Natural killer cell treated with Interleukin-12 subunit alpha and Interleukin-12 subunit beta and Interleukin-15 and Interleukin-18, amount 100 ng/mL, for 72 hours (primary cell): ENCODE measurements at places on chromosomes 12 and 14.

GRCh38 chr12:120224304-120225199 is 23.6 kb upstream of the RPLP0 start:
- DNase-seq, result no peak

- DNase-seq, result no peak
Measured at GRCh38 chr12:75986001-75986746, 45.4 kb downstream of the PHLDA1 start.

GRCh38 chr12:126198516-126198915 is 1133.3 kb downstream of the AACS start:
- DNase-seq, result no peak

DNA sequence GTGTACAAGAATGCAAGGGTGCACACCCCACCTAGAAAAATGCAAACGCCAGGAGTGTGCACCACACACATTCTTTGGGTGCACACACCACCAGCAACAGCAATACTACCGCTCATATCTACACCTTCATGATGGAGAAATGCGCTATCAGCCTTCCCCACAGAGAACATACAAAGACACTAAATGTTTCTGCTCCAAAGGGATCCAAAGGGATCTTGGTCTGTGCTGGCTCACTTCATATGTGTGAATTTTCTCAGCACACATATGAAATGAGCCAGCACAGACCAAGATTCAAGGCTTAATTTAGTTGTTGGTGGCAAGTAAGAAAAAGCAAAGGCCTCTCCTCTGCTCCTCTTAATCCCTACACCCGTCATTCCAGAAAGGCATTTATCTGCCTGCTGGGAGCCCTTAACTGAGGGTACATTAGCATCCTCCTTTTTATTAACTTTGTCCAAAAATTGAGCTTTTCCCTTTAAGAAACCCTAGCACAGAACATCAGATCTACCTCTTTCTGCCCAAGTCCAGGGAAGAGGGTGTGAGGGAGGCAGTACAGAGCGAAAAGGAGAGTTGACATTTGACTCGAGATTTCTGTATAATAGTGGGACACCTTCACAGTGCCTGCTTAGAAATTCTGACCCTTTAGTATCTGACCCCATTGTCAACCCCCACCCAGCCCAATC is 8.3 kb downstream of the BMP4 start:
- no peak for DNase-seq

- DNase-seq, result no peak
Measured at GRCh38 chr12:12470751-12471306, 91.8 kb downstream of the DUSP16 start.

- DNase-seq, result peak; percentile 65
Measured at GRCh38 chr14:24734917-24735500, 101.0 kb upstream of the GZMB start.

DNA sequence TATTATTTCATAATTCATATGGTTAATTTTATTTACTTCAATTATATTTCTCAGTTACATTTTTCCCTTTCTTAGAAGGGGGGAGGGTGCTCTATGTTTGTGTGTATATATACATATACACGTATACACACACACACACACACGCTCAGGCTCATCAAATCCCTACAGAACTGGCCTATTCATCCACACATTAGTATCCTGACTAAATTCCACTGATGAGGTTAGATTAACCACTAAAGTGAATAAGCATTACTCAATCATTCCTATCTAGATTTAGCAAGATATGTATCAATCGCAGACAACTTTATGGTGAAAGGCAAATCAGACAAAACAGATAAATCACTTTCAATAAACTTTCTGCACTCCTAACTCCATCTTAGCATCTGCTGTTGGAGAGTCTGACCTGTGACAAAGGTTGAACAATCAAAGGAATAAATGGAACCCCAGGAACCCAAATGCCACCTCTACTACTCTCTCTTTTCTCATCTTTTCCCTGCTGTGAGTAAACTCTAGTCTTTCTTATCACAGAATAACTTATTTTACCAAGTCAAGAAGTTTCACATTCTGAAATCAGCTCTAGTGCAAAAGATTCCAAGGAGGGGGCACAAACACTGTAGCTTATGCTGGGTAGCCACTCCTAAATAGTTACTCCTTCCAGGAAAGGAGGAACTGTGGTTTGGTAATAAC is 67.6 kb downstream of the RALGAPA1 start:
- no peak for DNase-seq

- peak; percentile 10 for DNase-seq
Measured at GRCh38 chr14:73795974-73796373, 55.7 kb upstream of the PTGR2 start.

- DNase-seq, result no peak
Measured at GRCh38 chr14:97306760-97307246, 509.6 kb downstream of the VRK1 start.

GRCh38 chr14:77303417-77304156 is 17.1 kb downstream of the POMT2 start:
- no peak for DNase-seq

DNA sequence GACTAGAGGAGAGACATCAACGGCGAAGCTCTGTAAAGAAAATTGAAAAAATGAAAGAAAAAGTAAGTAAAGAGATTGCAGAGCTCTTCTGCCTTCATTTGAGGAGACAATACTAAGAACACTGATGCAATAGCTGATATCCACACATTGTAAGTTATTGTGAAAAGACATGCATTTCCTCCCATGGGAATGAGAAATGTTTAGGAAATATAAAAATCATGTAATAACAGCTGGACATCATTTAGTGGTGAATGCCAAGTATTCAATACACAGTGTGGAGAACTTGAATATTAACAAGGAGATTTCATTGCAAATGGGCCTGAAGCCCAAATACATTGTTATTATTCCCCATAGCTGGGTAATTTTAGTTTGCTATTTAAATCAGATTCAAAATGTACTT is 179.2 kb downstream of the KICS2 start:
- no peak for DNase-seq

DNA sequence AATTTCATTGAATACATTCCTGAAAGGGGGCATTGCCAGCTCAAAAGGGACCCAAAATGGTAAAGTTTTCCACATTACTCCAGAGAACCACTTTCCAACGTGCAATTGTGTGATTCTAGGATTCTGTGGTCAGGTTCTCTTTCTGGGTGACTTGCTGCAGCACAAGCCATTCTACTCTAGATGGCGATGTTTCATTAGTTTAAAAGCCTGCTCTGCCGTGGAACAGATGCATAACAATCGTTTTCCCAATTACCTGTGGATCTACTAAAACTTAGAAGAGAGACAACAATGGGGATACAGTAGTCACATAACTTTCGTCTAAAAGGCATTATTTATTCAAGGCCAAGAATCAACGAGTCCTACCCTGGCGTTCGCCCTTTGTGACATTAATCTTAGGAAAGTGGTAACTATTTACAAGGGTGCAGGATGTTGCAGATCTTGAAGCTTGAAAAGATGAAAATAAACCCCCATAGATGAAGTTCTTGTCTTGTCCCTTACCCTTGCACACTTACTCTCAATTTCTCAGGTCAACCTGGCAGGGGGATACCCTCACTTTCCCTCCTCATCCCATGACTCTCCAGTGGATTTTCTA is 400.9 kb downstream of the SNAPC1 start:
- no peak for DNase-seq

DNA sequence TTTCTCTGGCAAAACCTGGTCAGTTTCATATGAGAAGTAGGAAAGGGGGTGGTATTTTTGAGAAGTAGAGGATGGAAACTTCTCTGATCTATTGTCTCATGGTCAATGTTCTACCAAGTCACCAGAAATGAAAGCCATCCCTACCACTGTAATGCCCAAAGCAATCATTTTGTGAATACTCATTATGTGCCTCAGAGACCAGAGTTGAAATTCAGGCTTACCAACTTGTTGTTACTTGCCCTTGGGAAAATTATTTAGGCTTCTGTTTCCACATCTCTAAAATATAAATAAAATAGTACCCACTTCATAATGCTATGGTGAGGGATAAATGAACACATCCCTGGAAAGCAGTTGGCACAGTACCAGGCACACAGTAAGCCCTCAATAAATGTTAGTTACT is 723.7 kb upstream of the TBX3 start:
- DNase-seq, result no peak

DNA sequence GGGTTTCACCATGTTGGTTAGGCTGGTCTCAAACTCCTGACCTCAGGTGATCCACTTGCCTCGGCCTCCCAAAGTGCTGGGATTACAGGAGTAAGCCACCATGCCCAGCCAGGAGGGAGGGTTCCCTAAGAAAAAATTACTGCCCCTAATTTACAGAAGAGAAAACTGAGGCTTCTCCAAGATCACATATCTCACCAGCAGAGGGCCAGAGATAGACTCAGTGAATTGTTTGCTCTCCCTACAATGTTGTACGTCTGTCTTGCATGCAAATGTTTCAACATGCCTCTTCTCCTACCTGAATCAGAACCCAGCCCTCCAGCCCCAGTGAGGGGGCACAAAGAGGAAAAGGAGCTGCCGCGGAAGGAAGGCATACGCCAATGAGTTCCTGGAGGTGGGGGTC is 48.3 kb upstream of the TMEM263 start:
- no peak for DNase-seq

- DNase-seq, result no peak
Measured at GRCh38 chr12:123265851-123266678, 5.6 kb downstream of the CDK2AP1 start.
